ENCODE measurements at places on chromosomes 4 and X.
A peak's percentile ranks its signal among the peaks of the same experiment; 100 is the strongest.

DNA sequence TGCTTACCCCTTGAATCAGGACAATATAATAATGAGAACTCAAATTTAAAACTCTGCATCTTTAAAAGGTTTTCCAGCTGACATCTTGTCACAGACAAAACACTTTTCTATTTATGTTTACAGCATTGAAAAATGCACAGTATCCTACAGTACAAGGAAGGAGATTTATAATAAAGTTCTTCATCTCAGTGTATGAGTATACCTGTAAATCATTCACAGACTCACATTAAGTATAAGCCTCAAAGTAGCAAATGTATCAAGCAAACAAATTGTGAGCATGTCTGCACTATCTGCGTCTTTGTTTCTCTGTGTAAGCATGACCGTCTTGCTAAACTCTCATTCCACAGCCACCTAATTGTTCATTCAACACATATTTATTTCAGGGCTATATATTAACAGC is 52.8 kb downstream of the PPP1R2C start:
- DNase-seq = no peak

DNA sequence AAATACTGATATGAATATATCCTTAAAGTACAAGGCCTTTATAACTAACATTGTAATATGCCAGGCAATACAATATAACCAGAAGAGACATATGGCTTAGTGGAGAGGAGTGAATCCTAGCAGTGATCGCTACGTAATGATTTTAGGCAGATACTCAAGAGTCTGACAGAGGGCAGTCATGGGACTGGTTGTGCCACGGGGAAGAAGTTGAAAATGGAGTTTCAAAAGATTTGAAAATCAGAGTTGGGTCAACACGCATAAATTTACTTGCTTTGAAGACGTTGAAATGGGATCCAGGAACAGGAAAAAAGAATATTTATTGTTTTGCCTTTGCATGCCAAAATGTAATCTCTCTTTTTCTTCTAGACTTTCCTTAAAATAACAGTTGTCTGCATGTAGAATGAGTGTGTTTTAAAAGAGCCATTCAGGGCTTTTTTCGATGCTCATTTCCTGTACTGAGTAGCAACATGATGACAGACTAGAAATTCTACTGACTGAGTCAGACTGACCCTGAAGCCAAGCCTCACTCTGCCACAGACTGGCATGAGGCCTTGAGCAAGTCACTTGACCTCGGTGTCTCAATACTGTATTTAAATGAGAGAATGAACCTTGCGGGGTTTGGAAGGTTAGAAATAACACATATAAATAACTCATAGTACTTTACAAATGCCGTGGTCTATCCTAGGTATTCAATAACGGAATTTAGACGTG is 8.1 kb upstream of the SMS start:
- no peak for DNase-seq

DNA sequence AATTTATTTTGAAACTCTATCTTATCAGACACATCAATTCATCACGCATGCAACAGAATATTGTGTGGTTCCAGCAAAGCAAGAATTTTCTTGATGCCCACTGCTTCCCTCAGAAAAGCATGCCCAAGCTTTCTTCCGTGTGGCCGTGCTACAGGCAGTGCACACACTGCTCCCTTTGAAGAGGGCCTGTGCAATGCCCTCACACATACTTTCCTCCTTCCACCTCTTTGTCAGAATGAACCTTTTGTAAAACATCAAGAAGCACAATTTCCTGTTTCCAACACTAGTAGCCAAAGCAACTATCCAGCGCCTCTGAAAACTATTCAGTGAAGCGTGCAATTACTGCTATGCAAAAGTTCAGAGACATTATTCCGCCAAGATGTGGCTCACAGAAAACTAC is 201.7 kb downstream of the NLGN4X start:
- DNase-seq = no peak

GRCh38 chrX:129721870-129722269 is 16.9 kb upstream of the XPNPEP2 start:
- no peak for DNase-seq

DNA sequence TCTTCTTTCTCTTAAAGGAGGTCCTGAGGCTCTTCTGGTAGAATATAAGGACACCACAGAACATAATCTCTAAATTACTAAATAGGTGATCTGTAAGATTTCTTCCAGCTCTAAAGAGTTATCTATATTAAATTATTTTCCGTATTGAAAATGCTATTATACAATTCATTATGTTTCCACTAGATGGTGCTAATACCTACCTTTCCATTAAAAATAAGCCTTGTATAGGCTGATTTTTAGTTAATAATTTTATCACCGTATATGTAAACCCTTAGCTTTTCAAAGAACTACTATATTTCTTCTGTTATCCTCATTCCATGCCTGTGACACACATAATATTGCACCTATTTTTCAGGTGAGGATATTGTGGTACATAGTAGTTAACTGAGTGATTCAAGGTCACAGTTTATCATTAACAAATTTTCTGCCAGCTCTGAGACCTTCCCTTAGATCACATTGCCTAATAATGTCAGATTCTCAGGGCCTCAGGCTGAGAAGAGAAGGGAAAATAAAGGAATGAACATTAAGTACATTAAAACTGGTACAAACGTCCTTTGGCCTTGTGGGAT is 138.8 kb downstream of the TEX11 start:
- peak; percentile 25 for DNase-seq

GRCh38 chr4:148151806-148152205 is 290.4 kb downstream of the NR3C2 start:
- no peak for DNase-seq

GRCh38 chr4:73917081-73917501 is 47.9 kb downstream of the CXCL1 start:
- no peak for DNase-seq

DNA sequence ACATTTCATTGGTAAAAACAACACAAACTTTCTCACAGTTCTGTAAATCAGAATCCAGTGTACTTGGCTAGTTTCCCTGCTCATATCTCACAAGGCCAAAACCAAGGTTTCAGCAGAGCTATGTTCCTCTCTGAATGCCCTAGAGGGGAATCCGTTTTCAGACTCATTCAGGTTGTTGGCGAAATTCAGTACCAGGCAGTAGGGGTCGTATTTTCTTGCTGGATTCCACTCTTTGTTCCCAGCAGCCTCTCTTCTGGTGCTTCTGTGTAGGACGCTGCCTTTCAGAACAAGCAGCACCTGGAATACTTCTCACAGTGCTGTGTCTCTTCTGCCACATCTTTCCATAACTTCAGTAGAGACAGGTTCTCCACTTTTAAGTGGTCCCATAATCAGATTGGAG is 351.9 kb downstream of the PCDH18 start:
- no peak for DNase-seq

DNA sequence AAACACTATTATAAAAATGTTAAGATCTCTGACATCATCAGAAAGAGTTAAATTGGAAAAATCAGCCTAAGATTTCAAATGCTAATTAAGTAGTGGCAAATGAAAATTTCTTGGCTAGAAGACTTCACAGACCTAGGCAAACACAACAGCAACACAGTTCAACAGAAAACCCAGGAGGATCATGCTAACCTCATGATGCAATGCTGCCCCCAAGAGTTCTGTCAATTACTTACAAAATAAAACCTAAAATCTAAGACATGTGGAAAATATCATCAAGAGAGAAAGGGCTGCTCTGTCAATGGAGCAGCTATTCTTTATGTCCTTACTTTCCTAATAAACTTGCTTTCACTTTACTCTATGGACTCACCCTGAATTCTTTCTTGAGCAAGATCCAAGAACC is 21.0 kb downstream of the S100G start:
- peak; percentile 66 for DNase-seq

DNA sequence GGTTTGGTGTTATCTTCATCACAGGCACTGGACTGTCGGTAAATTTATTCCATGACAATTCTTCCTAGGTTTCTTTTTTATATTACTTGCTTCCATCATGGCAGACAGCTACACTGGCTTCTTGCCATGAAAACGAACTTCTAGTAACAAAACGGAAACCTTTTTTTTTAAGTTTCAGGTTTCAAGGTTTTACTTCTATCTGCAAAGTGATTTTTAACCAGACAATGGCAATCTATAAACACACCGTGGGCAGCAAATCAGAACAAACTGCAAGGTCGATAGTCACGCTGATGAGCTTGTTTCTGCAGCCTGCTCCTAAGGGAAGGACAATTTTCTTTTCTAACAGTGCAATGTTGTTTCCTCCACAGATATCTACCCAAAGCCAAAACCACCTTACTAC is 29.9 kb downstream of the XG start:
- DNase-seq = no peak

DNA sequence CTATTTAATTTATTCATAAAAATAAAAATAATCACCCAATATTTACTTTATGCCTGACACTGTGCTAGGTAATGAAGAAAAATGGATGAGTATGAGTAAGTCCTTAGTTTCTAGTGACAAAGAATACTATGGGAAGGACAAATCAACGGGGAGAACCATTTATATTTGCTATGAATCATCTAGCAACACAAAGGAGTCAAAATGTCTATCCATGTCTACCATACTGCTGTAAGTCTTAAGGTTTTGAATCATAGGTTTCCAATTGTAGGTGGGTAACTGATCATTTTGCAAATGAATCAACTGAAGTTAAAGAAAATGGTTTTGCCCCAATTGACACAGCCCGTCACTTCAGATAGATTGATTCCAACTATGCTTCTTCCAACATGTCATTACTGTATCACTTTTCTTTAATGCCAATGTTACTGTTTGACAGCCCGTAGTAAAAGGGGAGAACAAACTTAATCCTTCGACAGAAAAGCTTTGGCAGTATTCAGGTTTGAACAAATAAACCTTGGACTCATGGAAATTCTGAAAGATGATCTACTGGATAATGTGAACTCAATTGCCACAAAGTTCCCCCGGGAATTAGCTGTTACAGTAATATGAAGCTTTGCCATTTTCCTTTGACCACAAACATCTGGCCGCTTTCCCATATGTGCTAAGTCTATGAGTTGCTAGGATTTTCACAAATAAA is 3.2 kb downstream of the TDO2 start:
- DNase-seq = no peak

- DNase-seq = no peak
Measured at GRCh38 chr4:164931551-164932324, 45.7 kb downstream of the TRIM61 start.

DNA sequence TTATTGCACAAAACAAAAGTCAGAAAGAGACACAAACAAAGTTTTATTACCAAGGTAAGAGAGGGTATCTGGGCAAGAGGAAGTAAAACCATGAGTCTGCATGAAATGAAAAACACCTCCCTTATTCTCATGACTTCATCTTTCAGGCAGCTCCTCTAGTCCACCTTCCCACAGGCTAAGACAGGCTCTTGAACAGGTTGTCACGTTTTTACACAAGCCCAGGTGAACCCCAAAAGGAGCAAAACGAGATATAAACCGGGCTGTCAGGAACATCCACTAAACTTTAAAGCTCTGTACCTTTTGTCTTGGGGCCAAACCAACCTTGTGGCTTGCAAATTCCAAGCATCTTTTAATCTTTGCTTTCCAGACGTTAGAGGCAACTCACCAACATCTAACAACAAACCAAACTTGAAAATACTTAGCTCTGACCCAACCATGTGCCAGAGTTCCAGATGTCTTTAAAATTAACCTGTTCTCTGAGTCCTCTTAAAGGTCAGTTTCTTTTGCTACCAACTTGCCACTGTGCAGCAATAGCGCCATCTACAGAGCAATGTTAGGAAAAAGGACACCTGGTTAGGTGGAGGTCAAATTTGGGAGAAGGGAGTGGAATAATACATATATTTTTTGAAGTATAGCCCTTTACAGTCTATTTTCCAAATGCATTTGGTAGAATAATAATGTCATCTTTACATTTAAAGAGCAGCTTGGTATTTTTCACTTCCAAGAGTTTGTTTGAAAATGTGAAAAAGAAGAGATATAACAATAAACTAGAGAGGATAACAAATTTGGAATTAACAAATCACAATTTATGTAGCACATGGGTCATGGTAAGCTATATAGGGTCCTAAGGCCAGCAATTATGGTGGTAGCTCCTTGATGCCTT is 73.1 kb downstream of the QRFPR start:
- peak; percentile 57 for DNase-seq

DNA sequence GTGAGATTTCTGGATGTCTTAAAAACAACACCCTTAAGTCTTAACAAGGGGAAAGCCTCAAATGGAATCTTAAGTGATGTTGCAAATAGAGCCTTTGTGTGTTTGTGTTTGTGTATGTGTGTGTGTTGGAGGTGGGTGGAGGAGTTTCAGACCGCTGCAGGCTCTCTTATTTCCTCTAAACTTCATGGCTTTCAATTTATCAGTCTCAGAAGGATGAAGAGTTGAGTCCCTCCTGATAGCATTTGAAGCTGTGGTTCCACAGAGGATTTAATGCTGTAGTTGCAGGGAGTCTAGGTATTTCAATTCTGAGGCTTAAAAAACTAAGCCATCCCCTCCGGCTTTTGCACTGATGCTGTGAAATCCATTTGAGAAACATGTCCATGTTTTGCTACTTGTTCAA is 4.3 kb upstream of the AGA start:
- no peak for DNase-seq

GRCh38 chr4:136965478-136965877 is 566.8 kb downstream of the PCDH18 start:
- no peak for DNase-seq

GRCh38 chr4:56874166-56874565 is 33.5 kb upstream of the REST start:
- no peak for DNase-seq

DNA sequence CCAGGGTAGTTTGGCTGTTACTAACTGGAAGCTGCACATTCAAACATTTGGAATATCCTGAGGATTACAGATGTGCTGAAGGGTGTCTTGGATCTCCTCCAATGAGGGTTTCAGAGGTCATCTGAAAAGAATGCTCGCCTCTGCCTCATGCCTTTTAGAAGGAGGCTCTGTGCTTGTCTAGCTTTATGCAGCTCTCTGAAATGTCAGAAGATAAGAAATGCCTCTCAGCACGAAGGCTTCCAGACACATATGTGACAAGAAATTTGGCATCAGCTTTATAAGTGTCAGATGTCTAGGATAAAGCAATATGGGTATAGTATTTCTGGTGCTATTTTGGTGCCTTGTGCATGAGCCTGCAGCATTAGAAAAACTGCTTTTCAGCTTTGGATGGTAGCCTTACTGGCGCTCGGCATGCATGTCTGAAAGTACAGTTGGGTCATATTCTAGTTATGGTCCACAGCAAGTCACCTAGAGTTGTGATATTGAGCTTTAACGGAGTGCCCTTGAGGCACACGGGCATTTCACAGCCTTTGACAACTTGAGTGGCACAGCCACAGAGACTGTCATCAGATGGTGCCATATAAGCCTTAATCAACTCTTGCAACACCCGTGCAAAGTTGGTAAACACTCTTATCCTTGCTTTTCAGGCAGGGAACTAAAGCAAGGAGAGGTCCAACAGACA is 70.8 kb upstream of the PGRMC2 start:
- DNase-seq = peak; percentile 82

DNA sequence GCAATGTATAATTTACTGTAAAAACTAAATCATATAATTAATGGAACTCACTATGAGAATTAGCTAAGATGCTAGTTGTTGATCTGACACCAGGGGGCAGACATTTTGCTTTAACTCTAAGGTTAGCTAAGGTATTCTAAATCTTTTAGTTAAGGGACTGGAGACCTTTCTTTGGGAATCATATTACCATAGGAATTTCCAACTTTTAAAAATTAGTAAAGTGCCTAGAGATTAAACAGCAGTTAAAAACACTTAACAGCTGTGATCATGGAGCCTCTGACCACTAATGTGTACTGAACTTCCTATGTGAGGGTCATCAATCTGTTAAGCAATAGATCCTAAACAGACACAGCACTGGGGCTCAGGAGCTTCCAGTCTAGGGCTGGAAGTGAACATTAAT is 226.6 kb downstream of the NSUN7 start:
- DNase-seq = peak; percentile 50

GRCh38 chrX:15504661-15505060 is 4.1 kb downstream of the BMX start:
- DNase-seq = no peak

Measured in hematopoietic multipotent progenitor cell treated with erythropoietin and hydrocortisone succinate and interleukin-3 and kit ligand, for 8 days (in vitro differentiated cells).